CD8-positive, alpha-beta memory T cell (primary cell): ENCODE measurements at places on chromosomes 2 and 18. TPM values are rescaled to one million over a fixed set of nuclear protein-coding genes. Genes with fewer than 3 reads are reported as not detected.

- no peaks in the 10 kb centered on the region for H3K4me1 ChIP-seq
- no peak overlapping the region for H3K27ac ChIP-seq
- DNase-seq = no peak
- no peaks in the 10 kb centered on the region for H3K27me3 ChIP-seq
- no peaks in the 10 kb centered on the region for H3K36me3 ChIP-seq
These were observed 138.2 kb downstream of the VAPA start for GRCh38 chr18:10051877-10052631.

- no peak overlapping the region for H3K4me3 ChIP-seq
- no peaks in the 10 kb centered on the region for H3K4me1 ChIP-seq
- no peaks in the 10 kb centered on the region for H3K27me3 ChIP-seq
- no peak overlapping the region for H3K27ac ChIP-seq
These were observed 298.5 kb downstream of the ZNF521 start for GRCh38 chr18:25053466-25053865.

DNA sequence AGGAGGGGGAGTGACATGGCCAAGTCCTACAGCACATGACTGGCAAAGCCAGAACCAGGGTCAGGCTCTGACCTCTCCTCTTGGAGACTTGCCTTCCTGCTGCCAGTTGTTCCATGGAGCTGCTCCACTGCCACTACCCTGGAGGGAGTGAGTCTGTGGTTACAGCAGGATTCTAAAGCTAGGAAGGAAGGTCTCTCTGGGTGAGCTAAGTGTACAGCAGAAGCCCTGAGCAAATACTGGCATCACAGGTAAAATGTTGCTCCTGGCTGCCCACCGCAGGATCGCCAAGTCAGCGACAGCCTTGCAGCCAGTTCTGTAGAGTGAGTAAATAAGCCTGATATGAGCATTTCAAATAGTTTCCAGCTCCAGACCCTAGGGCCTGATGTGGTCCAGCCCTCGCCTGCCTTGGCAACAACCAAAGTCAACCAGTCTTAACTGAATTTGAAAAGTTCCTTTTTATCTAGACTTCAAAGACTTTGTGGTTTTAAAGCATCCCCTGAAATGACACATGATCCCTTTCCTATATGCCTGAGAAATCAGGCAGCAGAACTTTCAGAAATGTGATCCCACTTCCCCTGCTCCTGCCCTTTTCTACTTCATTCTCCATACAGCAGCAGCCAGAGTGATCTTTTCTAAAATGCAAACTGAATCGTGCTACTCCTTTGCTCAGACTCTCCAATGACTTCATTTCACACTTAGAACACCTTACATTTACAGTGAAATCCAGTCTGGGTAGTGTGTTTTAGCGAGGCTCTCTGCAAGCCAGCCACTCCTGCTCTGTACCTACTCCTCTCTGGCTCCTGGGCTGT lies 114.3 kb downstream of the MGAT5 start:
- DNase-seq = no peak
- no peaks in the 10 kb centered on the region for H3K27me3 ChIP-seq
- no peak overlapping the region for H3K27ac ChIP-seq

PXDN gene
- total RNA-seq = 0.39 TPM

TRABD2A gene
- 20.8 TPM for total RNA-seq

FSHR gene
- total RNA-seq = not detected
